ENCODE measurements at places on chromosomes 2 and 18.

GRCh38 chr2:167572883-167573619, 674.3 kb downstream of the STK39 start:
- DNase-seq: no peak

GRCh38 chr2:171521361-171522051, 768 bp upstream of the CYBRD1 start:
- DNase-seq: no peak

- DNase-seq: peak; percentile 50
These were observed 81.5 kb downstream of the DPP4 start for GRCh38 chr2:161992531-161992930.

- no peak for DNase-seq
These were observed 110.9 kb upstream of the MSTN start for GRCh38 chr2:190173392-190173791.

- DNase-seq: no peak
These were observed 96.6 kb upstream of the LYPD1 start for GRCh38 chr2:132766573-132766972.

GRCh38 chr2:10919410-10919770, 7.7 kb downstream of the KCNF1 start:
- DNase-seq: no peak

DNA sequence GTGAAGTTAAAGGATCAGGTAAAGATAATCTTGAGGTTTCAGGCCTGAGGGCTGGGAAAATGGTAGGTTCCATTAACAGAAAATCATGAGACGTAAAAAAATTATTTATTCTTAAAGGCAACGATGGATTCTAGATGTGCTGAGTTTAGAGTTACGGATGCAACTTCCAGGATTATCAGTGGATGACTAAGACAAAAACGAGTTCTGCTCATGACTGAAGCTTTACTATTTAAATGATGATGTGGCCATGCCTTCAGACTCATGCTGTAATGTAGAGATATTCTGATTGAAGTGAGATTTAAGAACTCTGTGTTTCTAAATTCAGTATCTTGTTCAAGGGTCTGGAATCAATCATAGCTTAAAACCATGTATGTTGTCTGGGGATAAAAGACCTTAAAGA, 5.0 kb downstream of the TMEM237 start:
- DNase-seq: no peak

DNA sequence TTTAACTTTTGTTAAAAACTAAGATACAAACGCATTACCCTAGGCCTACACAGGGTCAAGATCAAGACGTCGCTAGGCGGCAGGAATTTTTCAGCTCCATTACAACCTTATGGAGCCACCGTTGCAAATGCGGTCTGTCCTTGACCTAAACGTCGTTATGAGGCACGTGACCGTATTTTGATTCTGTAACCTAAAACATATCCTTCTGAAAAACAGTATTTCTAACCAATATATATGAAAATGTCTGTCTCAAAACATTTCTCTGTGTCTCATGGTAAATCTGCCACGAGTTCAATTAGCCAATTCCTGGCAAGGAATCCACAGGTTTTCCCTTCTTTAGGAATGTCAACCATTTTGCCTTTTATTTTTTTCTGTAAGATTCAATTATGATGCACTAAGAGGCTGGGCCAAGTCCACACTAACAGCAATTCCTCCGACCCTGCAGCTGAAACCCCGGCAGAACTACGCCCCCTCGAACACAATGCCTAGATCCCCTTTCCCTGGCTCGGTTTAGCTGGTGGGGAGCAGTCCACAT, 1.7 kb downstream of the RTN4 start:
- no peak for DNase-seq

DNA sequence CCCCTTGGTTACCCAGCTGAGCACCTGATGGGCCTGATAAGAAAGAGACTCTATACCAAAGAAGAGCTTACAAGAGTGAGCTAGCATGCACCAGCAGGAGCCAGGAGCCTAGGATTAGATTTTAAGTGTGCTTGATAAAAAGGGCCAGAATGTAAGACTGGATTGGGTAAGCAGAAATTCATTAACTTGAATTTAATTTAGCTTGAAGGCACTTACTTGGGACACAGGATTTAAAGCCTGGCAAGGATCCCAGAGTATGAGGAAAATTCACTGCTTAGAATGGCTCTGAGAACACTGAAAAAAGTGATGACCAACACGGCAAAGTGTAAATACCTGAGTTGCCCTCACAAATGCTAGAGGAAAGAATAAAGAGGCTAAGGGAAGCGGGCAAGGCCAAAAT, 91.3 kb upstream of the RBBP8 start:
- DNase-seq: no peak

GRCh38 chr2:59449274-59449673, 1104.2 kb downstream of the BCL11A start:
- DNase-seq: no peak

GRCh38 chr2:121947674-121948073, 192.2 kb downstream of the TSN start:
- no peak for DNase-seq

DNA sequence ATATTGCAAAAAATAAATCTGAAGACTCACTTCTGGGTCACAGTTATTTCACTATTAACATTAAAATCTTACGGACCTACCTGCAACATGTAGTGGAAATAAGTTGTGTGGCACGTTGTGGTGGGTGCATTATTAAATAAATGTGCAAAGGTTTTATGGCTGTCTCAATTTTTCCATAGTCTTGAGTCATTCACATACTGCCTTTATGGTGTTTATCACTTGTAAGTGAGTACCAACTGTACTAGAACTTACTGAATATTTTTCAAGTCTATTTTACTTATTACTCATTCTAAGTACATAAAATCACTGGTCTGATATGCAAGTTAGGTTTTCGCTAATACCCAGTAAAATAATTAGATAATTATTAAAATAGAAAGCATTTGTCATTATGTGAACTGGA, 47.6 kb upstream of the SLC30A6 start:
- DNase-seq: no peak

- DNase-seq: no peak
These were observed 218.2 kb downstream of the RAD51AP2 start for GRCh38 chr2:17299891-17300540.

DNA sequence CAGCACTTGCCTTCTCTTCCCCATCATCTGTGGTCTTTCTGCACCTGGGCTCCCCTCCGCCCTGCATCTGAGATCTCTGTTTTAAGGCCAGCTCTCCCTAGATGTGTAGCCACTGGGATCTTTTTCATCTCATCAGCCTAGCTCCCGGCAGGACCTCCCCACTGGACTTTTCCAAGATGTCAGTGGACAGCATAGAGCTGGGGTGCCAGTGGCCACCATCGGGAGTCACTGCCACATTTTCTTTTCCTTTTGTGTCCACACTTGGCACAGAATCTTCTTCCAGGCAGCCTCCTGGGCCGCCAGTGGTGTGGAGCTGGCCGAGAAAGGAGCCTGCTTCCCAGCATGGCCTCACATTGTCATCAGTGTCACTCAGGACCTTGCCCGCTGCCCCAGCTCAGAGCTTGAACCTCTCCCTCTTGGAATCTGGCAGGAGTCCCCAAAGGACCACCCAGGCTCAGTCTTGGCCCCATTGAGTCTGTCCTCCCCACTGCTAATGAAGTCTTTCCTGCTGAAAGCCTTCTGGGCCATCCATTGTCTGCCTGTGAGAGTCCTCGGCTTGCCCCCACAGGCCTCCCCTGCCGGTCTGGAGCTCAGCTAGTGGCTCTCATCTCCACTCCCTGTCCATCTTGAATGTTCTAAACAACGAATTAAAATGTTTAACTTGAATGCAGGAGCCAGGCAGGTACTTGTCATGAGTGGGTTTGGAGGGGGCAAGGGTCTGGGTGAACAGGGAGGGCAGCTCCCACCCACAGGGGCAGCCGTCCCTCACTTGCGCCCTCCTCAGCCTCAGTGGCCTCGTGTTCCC, 324.4 kb downstream of the GBX2 start:
- DNase-seq: no peak

DNA sequence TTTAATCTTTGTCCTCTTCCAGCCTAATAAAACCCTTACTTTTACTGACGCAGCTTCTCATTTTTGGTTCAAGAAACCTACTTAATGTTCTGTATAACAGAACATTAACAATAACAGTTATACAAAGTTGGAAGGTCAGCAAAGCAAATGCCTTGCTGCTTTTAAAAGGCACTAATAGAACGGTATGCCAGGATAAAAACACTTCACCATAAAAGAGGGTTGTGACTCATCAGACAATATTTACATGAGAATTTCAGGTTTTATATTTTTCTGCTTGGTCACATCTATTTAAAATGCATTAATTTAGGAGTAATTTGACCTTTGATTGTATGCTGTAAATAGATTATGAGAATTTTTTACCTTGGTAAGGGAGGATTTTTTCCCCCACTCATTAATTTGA, 3.0 kb downstream of the KLHL41 start:
- no peak for DNase-seq

DNA sequence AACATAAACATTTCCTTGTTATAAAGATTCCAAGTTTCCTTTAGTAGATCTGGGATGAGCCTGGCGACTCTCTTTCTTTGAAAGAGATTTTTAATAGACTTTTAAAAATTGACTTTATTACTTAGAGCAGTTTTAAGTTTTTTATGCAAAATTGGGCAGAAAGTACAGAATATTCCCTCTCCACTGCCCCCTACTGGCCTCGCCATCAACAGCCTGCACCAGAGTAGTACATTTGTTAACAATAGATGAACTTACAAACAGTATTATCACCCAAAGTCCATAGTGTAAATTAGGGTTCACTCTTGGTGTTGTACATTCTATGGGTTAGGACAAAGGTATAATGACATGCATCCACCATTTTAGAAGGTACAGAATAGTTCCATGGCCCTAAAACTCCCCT, 3.9 kb downstream of the MAP3K19 start:
- DNase-seq: no peak

GRCh38 chr18:44323125-44323524, 357.6 kb upstream of the SETBP1 start:
- DNase-seq: no peak

- DNase-seq: no peak
These were observed 210.0 kb upstream of the SIX3 start for GRCh38 chr2:44731505-44731904.

- no peak for DNase-seq
These were observed 909.4 kb upstream of the GYPC start for GRCh38 chr2:125746321-125747164.

DNA sequence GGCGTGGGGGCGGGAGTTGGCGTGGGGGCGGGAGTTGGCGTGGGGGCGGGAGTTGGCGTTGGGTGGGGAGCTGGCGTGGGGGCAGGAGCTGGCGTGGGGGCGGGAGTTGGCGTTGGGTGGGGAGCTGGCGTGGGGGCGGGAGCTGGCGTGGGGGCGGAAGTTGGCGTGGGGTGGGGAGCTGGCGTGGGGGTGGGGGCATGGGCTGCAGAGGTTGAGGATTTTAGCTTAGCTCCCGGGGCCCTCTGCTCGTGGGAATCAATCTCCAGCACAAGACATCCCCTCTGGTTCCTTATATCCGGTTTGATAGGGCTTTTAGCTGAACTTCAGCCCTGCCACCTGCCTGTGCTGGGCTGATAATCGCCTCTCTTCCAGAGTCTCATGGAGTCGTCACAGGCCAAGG, 177.0 kb downstream of the LDLRAD4 start:
- no peak for DNase-seq

DNA sequence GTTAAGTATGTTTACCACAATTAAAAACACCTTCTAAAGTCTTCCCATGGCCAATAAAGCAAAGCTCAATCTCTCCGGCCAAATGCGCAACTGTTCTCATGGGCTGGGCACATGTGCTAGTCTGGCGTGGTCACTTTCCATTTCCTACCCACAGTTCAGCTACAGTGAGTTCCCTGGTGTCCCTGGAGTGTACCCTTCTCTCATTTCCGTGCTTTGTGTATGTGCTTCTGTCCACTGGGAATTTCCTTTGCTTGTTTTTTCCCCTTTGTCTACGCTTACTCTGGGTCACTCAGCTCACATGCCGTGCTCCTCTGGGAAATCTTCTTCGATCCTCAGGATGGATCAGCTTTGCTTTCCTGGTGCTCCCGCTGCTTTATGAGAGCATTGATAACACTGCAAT, 69.6 kb upstream of the GYPC start:
- DNase-seq: no peak

GRCh38 chr2:230124757-230125431, 56.2 kb upstream of the SLC16A14 start:
- no peak for DNase-seq

GRCh38 chr2:43877782-43878464, 39.2 kb downstream of the ABCG8 start:
- DNase-seq: peak; percentile 55

- DNase-seq: no peak
These were observed 131.2 kb downstream of the LYPD6B start for GRCh38 chr2:149169656-149170055.

DNA sequence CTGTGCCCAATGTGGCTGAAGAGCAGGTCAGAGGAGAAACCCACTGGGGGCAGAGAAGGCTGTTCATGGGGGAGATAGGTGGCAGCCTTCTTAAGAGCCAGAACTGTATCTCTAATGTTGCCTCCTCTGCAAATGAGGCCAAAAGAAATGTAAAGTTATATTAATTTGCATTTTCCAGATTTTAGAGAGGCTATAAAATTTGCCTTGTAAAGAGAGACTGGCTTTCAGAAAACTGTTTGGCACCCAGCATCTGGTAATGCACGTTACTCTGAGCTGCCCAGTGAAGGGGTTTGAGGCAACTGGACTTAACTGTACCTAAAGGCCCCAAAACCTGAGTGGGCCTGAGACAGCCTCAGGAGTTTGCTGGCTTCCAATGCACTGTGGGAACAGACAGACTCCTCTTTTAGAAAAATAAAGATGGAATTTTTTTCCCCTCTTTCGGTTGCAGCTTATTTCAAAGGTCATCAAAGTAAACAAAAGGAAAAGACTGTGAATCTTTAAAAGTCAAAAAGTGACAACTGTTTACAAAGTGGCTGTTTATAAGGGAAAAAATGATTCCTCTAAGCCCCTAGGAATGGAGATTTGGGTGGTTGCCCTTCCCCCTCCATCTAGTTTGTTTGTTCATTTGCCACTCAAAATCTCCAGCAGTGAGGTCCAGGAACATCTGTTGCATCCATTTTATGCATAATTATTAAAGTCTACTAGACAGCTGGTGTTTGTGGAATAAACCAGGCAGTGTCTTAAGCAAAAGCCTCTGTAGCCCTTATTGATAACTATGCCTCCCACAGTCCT, 132.2 kb upstream of the ZFP36L2 start:
- DNase-seq: no peak

DNA sequence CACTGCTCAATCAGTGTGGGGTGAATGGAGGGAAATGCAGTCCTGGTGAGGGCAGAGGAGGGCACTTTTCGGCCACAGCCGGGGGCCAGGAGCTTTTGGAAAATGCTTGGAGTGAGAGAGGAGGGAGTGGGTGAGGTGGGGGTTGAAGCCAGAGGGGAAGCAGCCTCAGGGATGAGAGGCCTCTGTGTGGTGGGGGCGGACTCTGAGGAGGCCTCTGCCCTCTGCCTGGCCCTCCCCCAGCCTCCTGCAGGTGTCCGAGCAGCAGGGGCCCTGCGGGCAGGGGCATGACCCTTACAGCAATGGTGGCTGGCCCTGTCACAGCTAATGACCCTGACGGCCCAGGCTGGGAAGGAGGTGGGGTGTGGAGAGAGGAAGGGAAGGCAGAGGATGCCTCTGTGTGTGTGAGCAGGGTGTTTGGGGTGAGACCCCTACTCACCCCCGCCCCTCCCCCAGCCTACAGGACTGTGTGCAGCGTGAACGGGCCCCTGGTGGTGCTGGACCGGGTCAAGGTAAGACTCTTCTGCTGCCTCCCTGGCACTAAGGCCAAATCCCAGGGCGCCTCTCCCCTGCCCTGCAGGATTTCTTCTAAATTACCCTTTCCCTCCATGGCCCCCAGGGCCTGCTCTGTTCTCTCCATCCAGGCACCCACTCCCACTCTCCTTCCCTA, 7.6 kb downstream of the ATP6V1B1 start:
- no peak for DNase-seq
